Hindlimb muscle (tissue), 1 donor: ENCODE measurements at places on chromosomes 7 and 10.

GRCh38 chr7:123876557-123877256 lies 31.7 kb downstream of the HYAL4 start:
- DNase-seq: no peak

GRCh38 chr7:37007268-37007667 lies 283.0 kb upstream of the AOAH start:
- no peak for DNase-seq

DNA sequence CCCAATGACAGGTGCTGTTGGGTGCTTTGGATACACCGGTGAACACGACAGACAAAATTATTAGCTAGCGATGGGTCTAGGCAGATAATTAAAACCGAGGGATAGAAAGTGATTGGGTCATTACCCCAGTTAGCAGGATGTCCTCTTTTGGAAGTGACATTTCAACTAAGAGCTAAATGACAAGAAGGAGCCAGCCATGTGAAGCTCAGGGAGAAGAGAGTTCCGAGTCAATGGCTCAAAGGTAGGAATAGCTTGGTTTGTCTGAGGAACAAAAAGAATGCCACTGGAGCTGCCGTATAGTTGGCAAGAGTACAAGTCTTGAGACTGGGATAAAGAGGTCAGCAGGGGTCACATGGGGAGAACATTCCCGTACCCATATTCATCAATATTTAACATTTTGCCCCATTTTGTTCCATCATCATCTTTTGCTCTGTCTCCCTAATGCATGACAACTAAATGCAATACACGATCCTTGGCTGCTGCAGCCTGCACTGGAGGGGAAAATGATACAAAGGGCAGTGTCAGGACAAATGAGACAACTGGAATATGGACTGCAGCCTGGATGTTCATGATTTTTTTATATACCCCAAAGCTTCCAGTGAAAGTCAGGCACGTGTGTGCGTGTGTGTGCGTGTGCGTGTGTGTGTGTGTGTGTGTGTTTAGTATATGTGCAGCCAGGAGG lies 115.7 kb downstream of the ICA1 start:
- no peak for DNase-seq

- DNase-seq: no peak
Observed at GRCh38 chr10:102326031-102326430, 69.5 kb upstream of the NFKB2 start.

GRCh38 chr7:139169816-139170215 lies 60.3 kb upstream of the ZC3HAV1 start:
- no peak for DNase-seq

DNA sequence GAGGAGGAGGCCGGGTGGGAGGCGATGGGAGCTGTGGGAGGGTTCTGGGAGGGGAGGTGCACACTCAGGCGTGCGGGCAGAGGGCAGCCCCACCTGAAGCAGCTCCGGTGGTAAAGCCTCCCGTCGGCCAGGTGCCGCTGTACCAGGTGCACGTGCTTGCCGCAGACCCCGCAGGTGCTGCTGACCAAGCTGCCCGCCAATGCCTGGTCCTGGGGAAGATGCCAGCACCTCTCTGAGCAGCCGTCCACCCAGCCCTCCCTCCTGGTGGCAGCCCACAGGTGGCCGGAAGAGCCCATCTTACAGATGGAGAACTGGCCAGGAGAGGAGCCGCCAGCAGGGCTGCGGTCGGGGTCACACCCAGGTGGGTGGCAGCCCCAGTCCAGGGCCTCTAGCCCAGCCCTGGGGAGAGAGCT lies 12.6 kb downstream of the MICALL2 start:
- no peak for DNase-seq

- DNase-seq: no peak
Observed at GRCh38 chr10:26454891-26455290, 16.8 kb downstream of the APBB1IP start.

GRCh38 chr10:93872375-93873158 lies 21.2 kb upstream of the SLC35G1 start:
- no peak for DNase-seq

GRCh38 chr10:35635576-35635975 lies 6.5 kb downstream of the FZD8 start:
- peak; percentile 66 for DNase-seq

DNA sequence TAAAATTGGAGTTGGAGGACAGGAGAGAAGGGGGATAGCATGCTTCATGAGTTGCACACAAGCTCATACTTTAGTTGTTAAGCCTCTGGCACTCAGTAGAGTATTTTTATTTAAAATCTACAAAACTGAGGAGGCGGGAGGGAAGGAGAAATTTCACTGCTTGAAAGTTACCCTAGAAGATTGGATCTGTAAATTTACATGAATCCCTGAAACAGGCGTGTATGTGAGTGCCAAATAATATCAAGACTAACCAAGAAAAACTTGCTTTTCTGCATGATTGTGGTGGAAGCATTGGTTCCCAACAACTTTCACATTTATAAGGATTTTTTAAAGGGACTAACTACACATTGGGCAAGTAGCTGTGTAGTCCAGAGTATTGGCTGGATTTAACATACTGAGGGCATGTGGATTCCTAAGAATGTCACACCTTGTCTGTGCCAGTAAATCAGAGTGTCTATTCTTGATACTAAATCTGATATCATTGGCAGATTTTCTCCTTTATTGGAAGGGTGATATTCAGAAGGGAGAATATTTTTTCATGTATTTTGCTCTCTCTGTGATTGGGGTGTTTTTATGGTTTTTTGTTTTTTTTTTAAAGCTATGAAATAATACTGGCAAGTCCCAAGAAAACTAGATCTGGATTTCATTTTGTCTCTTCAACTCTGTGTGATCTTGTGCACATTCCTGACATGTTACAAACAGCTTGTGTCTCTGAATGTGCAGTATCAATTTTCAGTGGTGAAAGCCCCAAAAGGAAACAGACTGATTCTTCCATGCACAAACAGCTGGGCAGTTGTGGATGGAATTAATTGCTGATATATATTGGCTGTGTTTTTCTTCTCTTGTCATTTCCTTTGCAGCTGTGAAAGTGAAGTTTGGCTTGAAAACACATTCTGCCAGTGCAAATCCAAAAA lies 67.2 kb downstream of the ADD3 start:
- peak; percentile 82 for DNase-seq

GRCh38 chr10:127979045-127979444 lies 72.1 kb downstream of the PTPRE start:
- no peak for DNase-seq

DNA sequence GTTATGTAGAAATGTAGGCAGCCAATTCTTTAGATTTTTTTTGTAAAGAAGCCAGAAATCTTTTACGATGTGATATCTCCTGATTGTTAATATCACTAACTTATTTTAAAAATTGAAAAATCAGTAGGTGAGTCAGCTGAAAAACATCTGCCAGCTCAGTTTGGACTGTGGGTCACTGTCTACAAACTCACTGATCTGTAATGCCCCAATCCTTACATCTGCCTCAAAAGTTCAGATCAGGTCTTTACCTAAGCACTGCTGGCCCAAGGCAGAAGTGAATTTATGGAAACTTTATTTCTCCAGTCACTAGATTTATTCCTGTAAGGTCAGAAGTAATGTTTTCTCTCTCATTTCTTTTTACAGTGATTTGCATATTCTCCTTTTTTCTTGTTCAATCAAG lies 31.0 kb upstream of the FAM13C start:
- DNase-seq: no peak

DNA sequence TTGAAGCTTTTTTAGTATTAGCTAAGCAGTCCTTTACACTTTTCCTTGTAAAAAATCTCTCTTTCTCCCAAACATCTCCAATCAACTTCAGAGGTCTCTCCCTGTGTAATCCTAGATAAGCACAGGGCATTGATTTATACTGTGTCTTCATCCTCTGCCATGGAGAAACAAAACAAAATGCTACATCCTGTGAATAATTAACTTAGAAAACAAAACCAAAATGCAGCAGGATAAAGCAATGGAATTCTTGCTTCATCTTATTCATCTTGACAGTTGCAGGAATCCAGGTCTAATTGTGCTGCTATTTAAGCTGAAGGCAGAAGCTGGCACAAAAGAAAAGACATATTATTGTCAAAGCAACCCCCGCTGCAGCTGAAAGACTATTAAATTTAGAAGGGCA lies 641.5 kb upstream of the SORCS1 start:
- DNase-seq: no peak

GRCh38 chr7:16810112-16810511 lies 5.3 kb upstream of the AGR2 start:
- DNase-seq: no peak

- no peak for DNase-seq
Observed at GRCh38 chr7:65503434-65504152, 129.9 kb downstream of the ZNF92 start.

DNA sequence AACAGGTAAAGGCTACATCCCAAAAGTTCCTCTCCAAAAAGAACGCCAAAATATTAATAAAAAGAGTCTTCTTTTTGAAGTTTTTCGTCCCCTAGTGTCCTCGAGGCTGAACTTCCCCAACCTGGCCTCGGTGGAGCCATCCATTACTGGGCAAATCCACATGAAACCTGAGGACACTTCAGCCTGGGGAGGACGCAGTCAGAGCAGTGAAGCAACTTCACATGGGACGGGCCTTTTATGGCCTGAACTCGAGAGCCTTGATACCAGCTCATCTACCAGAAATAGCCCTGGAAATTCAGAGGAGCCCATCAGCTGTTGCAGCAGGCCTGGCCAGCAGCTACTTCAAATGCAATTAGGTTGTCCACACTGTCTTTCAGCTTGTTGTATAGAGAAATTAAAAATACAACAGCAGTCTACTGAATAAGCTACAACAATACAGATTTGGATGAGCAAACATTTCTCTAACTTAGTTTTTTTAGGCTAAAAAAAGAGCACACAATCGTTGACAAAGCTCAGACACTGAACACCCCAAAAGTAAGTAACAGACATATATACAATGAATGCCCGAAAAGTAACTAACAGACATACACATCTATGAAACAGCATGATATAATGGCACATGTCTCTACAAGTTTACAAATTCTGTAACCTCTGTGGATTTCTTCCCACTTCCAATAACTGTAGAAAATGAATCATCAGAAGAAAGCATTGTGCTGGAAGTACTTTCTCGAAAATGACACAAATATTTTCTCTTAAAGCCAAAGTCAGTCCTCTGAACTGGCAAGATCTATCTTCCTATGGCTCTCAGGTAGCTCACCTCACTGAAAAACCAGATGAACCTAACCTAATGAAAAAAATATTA lies at the start of gene SVIL:
Gene SVIL (minus strand): TSS at position 208 of the 862 bp plus-strand sequence. CDS start 79,913 bp downstream, outside the sequence.
- no peak for DNase-seq

GRCh38 chr10:33315891-33316290 lies 18.6 kb downstream of the NRP1 start:
- DNase-seq: no peak

GRCh38 chr7:6558837-6559236 lies 7.6 kb upstream of the GRID2IP start:
- no peak for DNase-seq

DNA sequence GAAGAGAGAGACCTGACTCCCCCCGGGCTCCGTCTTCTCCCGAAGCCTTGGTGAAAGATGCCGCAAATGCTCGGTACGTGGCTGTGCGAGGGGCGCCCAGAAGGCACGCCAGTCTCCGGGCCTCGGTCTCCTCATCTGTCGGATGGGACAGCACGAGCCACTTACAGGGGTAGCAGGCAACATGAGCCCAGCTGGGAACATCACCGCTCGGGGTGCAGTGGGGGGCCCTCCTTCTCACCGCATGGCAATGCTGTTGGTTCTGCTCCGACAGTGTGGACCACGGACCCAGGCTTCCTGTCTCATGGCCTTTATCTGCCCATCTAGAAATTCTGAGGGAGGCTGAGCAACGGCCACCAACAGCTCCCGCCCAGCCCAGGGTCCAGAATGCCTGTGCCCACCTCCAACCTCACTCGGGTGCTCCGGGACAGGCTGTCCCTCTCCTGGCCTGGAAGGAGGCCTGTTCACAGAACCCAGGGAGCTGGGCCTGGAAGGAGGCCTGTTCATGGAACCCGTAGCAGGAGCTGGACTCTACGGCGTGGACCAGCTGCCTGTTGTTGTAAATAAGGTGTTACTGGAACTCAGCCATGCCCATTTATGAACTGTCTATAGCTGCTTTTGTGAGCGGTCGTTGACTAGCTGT lies 15.8 kb downstream of the ADAP1 start:
- DNase-seq: no peak
